ENCODE measurements at places on chromosomes 6 and 20. TPM values are rescaled to one million over a fixed set of nuclear protein-coding genes. Genes with fewer than 3 reads are reported as not detected.

GRCh38 chr6:14243597-14243996, 126.0 kb downstream of the CD83 start:
- DNase-seq: no peak

GRCh38 chr6:168314948-168315347, 4.6 kb downstream of the DACT2 start:
- DNase-seq: no peak

DNA sequence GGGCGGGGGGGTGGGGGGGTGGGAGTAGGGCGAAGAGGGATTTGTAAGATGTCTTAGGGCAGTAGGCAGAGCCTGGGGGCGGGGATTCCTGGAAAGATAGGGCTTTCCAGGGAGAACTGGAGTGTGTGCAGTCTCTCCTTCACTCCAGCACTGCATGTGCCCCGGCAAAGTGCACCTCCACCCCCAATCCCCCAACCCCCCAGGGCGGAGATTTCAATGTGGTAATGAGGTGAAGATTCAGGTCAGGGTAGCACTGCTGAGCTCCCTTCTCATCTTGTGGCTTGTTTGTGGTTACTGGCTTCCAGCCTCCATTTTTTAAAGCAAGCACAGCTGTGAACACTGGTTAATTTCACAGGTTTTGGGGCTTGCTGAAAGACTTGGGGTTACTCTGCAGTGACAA, 5.9 kb downstream of the TMEM239 start:
- DNase-seq: peak; percentile 38

DNA sequence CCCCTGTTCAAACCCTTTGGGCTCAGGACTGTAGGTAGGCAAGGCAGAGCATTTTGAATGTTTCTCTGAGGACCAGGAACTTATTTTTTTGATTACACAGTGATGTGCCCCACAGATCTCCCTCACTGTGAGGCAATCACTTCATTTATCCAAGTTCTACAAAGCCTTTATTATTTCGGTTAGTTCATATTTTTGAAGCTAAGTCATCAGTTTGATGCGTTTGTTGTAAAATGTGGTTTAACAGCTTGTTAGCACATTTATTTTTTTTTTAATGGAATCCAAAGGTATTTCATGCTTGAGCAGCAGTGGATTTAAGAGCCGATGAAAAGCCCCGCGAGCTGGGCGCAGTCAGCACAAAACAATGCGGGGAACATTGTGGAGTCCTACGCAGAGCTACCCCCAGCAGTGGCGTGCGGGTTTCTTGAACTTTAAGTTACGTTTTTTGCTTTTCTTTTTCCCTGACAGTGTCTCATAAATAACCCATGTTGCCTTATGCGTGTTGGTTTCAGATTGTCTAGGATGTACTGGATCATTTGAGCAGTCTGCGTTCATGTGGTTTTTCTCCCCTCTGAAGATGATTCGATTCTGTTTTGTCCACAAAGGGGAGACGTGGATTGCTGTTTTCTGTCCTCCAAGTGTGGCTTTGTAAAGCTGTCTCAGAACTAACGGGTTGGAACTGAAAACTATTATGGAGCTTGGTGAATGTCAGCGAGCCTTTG, 233.6 kb upstream of the BMP2 start:
- DNase-seq: no peak

- no peak for DNase-seq
These were observed at the start of gene TFAP2A for GRCh38 chr6:10414756-10415616. TFAP2A (minus strand) TSS chr6:10415074; CDS start chr6:10414991, 83 bp downstream.

DNA sequence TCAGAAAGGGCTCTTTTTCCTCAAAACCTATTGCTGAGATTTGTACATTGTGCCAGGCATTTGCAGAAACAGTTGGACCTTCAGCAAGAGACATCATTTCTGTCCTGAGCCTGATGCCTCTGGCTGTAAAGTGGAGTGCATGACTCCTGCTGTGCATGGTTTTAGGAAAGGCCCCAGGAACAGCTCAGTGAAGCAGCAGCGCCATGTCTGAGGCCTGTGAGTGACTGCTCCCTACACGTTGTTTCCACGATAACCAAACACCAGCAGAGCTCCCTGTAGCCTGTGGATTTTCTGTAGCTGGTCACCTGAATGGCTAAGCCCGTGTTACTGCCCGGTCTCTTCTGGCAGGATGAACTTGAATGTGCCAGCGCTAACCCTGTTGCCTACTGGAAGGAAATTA, 232.5 kb downstream of the TFAP2C start:
- DNase-seq: no peak

DNA sequence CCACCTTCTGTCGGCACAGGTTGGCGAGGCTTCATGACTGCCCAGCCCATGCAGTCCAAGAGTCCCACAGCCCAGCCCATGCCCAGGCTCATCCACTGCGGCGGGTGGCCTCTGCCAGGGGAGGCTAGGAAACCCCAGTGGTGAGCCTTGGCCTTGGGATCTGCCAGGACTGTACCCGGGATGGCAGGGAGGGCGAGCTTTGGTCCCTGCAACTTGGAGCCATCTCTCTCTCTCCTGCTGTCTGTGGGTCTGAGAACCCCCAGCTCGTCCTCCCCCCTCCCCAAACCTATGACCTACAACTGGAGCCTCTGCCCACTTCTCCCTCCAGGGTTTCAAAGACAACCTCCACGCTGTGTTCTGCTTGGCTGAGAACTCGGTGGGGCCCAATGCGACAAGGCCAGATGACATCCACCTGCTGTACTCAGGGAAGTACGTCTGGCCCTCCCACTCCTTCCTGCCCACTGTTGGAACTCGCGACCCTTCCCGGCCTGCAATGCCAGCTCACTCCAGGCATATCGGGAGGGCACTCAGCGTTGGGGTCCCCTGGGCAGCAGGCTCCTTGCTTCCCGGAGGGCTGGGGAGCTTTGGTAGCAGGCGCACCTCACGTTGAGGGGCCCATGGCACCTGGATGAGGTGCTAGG, 19.7 kb downstream of the NPEPL1 start:
- DNase-seq: no peak

DNA sequence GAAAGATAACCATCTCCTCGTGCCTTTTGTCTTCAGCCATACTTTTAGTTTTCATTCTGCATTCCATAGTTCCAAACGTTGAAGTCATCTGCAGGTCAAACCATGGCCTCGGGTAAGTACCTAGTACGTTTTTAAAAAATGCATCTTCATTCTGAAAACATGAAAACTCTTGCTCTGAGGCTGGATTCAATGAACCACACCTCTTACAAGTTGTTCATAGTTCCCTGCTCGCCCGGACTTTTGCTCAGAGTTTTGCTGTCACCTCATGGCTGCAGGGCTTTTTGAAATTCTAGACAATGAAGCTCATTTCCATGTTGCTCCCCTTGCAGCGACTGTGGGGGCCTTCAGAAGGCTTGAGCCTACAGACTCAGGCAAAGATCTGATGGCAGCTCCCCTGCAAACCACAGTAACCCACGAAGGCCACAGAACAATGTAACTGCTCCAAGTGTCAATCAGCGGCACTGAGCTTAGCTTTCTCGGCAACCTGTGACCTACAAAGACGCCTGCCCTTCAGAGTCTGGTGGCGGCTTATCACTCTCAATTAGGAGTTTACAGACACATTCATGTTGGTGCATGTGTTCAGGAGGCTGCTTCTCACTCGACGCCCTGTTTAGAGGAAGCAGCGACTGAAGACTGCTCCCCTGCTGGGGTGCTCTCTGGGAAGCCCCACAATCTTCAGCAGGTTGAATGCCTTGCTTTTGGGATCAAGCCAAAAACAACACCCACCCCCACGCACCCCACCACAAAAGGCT, 61.2 kb downstream of the FOXC1 start:
- DNase-seq: no peak

RIOK1 gene
- total RNA-seq: 45.1 TPM

- DNase-seq: no peak
These were observed at the start of gene UBD for GRCh38 chr6:29559524-29560287. UBD (minus strand) TSS chr6:29559732; CDS start chr6:29559701, 31 bp downstream.

FAM184A gene
- 2.1 TPM for total RNA-seq

ADTRP gene
- total RNA-seq: 24.6 TPM

FNDC1 gene
- not detected for total RNA-seq

DNA sequence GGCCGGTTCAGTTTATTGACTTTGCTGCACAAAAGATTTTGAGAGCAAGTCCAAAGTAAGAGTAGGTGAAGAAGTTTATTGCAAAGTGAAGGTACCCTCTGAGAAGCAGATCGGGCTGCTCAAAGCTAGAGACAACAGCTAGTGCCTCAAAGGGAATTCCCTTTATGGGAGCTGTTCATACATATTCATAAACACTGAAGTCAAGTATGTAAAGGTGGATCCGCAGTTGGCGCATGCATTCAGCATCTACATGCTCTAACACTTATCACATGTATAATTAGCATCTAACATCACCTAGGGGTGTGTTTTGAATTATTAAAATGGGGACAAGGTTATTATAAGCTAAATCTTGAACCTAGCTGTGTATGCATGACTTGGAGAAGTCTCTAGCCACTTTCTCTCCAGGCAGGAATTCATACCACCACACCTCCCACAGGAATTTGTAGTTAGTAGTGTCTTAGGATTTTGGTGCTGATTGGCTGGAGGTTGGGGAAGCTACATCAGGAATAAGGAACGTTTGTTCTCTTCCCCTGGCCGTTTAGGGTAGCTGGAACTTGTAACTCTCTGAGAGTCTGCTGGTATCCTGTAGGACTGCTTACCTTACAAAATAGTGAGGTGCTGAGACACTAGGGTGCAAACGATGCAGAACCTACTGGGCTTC, 1633.9 kb downstream of the GRIK2 start:
- DNase-seq: no peak

GRCh38 chr6:148968771-148969602, 222.2 kb downstream of the UST start:
- DNase-seq: no peak
